ENCODE measurements at places on chromosomes 6 and 20.

DNA sequence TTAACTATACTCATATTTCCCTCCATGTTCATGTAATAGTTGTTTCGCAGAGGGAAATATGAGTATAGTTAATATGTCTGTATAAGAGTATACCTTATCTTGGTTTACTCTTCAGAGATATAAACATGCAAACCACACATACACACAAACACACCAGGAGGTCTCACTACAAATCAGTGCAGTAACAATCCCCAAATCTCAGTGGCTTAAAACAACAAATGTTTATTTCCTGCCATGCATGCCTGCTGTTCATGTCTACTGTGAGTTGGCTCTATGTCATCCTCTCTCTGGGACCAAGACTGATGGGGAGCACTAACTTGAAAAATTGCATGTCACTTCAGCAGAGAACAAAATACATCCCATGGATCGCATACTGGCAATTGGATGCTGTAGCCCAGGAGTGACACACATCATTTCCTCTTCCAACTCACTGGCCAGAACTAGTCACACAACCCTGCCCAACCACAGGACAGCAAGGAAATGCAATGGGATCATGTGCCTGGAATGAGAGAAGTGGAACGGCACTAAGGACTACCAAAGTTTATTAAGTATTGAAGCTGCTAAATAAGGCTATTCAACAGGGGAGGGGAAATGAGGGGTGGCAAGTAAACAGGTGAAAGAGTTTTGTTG lies 89.0 kb upstream of the DTNBP1 start:
- no peak for DNase-seq

GRCh38 chr20:62156592-62157386 lies 13.2 kb downstream of the SS18L1 start:
- DNase-seq, result peak; percentile 75

DNA sequence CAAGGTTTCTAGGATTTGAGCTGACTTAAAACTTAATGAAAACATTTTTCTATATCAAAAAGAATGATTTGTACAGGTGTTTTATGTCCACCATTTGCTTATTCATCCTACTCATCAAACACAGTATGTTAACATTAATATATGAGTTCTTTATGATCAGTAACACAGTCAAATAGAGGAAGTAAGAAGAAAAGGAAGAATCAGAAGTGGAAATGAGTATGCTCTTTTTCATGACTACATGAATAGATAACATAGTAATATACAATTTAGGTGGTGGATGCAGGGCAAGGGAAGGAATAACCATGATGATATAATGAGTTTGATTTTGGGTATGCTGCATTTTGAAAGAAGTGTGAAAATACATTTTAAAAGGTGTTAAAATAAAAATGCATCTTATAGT lies 16.5 kb downstream of the KPNA5 start:
- DNase-seq, result no peak

DNA sequence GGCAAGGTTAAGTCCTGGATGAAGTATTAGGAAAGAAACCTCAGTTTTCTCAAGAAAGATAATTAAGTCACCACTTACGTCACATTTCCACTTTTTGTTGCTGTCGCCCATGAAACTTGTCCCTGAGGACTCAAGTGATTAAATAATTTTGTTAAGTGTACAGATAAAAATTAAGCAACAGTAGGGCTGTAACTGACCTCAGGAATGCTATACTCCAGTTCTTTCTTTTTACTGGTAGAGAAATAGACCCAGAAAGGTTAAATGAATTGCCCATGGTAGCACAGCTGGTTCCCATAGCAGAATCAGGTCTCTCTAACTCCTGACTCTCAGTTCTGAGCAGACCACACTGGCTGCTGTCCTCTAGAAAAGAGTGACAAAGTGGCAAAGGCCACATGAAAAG lies 54.5 kb downstream of the CLIC5 start:
- DNase-seq, result no peak

DNA sequence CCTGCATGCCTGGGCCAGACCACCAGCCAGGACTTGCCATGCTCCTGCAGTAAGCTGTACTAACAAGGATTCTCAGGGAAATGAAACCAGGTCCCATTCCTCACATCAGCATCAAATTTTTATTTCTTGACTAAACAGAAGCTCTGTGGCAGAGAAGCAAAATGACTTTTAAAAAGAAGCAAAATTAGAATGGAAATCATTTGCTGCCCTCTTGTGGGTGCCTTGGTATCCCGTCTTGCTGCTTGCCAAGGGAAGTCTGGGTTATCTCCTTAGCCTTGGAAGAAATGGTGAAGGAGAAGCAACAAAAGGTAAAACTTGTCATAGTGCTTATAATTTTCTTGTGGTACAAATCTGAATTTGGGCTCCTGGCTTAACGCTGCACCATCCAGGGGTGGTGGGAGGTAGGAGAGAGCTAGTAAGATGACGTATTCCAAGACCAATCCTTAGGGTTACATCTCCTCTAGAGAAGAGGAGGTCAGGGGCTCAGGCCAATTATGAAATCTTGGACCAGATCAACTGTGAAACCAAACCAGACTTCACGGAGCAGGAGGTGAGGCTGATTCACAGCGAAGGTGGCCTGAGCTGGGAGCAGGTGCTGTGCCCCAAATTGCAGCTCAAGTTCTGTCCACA lies 107.5 kb downstream of the FAXC start:
- DNase-seq, result no peak

DNA sequence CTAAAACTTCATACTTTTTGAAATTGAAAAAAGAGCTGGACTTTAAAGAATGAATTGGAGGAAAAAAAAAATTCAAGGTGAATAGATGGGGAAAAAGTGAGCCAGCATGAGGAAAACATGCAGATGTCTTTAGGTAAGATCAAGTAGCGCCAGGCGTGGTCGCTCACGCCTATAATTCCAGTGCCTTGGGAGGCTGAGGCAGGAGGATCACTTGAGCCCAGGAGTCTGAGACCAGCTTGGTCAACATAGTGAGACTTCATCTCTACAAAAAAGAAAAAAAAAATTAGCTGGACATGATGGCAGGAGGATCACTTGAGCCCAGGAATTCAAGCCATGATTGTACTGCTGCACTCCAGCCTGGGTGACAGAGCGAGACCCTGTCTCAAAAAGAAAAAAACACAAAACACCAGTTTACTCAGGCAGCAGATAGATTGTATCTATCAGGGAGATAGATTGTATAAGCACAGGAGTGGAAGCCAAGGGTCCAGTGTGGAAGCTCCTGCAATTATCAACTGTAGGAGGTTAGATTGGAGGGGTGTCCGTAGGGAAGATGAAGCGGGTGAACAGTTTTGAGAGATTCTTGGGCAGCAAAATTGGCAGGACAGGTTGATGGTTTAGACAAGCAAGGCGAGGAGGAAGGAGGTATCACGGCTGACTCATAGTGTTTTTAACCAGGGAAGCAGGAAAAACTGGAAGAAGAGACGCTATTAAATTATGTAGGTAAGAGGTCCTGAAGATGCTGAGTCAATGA lies 97.6 kb upstream of the ZNF217 start:
- DNase-seq, result no peak

- no peak for DNase-seq
Measured at GRCh38 chr6:110573136-110573535, 96.7 kb upstream of the SLC22A16 start.

- DNase-seq, result no peak
Measured at GRCh38 chr6:111591370-111591900, 14.2 kb downstream of the TRAF3IP2 start.

DNA sequence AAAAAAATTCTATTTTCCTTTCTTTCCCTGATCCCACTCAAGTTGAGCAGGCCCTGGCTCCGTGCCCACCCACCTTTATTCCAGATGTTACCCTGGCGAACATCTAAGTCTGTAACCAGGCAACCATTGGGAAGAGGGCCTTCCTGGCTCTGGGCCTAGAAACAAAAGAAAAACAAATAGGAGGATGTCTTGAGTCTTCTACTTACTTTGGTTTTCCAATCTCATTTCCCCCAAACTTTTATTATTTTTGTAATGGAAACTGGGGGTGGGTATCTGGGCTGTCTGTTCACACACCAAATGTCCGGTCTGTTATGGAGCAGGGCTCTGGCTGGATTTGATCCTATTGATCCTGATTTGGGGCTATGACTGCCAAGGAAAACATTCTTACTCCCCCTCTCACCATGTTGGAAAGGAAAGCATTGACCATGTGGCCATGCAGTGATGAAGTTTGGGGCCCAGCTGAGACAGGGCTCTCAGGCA lies 744.1 kb downstream of the DHX35 start:
- DNase-seq, result no peak

- no peak for DNase-seq
Measured at GRCh38 chr6:104995989-104996617, 39.2 kb downstream of the LIN28B start.

- DNase-seq, result no peak
Measured at GRCh38 chr20:46870041-46870440, 24.6 kb upstream of the EYA2 start.

DNA sequence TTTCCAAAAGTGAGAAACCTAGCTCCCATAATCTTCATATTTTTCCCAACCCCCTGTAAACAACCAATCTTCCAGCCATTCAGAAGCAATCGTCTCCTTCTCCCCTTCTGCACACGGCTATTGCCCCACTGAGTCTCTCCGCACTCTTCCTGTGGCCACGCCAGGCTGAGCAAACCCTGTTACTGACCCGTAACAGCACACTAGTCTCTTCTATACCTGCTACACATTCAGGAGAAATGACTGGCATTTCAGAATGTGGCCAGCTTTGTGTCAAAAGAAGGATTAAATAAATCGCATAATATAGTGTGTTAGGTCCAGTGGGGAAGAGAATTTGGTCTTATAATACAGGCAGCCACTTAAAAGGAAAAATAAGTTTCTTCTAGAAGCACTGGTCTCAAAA lies 41.4 kb downstream of the ECT2L start:
- no peak for DNase-seq

- DNase-seq, result peak; percentile 18
Measured at GRCh38 chr6:17015551-17016381, 86.1 kb upstream of the STMND1 start.

GRCh38 chr6:137933696-137934095 lies 66.6 kb downstream of the TNFAIP3 start:
- DNase-seq, result no peak

DNA sequence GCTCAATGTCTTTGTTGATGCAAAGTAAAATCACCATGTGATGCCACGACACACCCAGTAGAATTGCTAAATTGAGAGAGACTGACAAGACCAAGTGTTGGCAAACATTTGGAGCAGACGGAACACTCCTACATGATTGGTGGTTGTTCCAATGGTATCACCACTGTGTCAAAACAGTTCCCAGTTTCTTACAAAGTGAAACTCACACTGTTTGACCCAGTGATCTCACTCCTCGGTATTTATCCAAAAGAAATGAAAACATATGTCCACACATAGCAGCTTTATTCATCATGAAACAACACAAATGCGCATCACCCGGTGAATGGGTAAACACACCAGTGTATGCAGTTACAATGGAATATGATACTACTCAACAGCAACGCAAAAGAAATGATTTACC lies 74.0 kb upstream of the SULF2 start:
- no peak for DNase-seq
